Stimulated activated CD8-positive, alpha-beta memory T cell treated with anti-CD3 and anti-CD28 coated beads, Interleukin-4, amount 100 ng/mL, for 48 hours (primary cell): ENCODE measurements at places on chromosomes 2 and 18.
A peak's percentile ranks its signal among the peaks of the same experiment; 100 is the strongest.

DNA sequence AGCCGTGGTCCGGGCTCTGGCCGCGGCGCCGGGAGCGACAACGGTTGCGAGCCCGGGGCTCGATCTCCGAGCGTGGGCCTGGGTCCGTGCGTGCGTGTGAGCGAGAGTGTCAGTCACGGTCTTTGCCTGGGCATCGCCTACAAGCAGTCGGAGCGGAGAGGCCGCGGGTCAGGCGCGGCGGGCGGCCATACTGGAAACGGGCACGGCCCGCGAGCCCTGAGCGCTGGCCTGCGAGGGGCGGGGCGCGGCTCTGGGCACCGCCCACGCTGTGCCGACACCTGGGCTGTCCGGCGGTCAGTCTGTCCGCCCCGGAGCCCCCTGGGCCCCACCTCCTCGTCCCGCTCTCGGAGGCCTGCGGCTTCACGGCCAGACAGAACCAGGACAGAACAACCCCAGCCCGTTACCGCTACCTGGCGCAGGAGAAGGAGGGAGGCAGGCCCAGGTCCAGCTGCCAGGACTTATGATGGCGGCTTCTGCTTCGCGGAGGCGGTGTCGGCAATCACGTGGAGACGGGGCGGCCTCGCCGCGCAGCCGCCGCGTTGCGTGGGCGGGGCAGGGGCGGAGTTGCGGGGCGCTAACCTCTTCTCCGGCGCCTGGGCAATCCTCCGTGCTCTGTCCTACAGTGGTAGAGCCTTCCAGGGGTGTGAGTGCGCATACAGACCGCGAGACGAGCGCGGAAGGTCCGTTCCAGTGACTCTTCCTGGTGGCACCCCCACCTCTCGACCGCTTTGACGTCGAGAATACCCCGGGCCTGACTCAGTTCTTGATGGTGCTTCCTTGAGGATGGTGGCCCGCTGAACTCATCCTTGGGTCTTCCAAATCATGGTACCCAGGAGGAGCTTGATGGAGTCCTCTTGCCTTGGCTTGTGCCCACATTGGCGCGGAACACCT, at the start of gene TMEM131:
Gene TMEM131, minus strand, starts transcription at position 215 of the 891 bp plus-strand sequence. CDS start 286 bp downstream, outside the sequence.
- DNase-seq: peak; percentile 97

DNA sequence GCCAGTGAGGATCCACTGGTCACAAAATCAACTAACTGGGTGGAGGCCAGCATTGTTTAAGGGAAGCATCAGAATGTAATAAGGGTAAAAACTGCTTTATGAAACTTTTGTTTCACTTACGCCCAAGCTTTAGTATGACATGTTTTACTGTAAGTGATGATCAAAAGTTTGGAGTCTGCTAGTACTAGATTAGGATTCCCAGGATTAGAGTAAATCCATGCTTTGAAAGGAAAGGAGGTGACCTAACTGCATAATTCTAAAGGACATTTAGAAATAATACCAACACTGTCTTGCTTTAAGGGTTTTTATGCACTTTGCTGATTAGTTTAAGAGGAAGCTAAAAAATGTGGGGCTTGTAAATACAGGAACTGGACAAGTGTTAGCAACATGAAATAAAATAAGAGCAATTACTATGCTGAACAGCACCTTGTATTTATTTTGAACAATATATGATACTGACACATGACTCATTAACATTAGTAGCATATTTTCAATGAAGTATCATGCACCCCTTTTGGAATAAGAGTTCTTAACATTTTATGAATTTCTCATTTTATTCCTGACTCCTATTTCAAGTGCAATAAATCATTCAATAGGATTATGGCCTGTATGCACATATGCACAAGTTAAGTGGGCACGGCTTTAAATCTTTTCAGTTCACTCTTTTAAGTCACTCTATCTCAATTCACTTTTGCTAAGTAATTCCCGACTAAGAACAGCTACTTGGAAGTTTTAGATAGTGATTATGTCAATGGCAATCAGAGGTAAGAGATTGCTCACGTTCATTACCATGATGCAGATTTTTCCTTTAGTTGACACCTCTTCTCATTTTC, 62.5 kb downstream of the STK39 start:
- no peak for DNase-seq

DNA sequence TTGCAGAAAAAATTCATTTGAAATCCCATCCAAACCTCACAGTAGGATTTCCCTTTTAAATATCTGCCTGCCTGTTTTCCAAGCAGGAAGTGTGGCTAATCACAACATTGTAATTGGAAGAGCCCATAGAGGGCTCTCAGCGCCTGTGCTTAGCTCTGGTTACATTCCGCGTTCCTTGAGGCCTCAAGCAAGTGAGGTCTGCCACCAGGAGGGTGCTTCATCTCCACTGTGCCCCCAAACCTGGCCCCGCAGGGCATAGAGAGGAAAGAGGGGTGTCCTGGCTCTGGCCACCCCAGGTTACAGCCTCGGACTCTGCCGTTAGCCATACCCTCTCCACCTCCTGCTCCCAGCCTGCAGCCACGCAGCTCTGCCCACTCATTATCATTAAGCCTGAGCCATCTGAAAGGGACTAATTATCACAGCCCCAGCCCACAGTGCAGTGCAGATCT, 214.8 kb downstream of the SP3 start:
- DNase-seq: no peak

DNA sequence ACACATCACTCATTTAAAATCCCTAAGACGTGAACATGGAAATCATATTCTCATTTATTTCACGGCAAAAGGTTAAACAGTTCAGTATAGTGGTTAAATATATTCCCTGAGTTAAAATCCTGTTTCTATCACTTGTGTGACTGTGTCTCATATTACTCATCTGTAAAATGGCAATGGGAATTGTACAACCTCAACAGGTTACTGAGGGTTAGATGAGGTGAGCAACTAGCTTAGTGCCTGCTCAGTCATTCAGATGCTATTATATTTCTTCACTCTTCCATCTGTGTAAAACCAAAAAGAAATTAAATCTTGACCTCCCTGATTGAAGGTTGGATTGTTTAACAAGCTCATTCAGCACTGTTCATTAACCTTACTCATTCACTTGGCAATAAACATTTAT, 212.4 kb upstream of the STK17B start:
- DNase-seq: no peak

DNA sequence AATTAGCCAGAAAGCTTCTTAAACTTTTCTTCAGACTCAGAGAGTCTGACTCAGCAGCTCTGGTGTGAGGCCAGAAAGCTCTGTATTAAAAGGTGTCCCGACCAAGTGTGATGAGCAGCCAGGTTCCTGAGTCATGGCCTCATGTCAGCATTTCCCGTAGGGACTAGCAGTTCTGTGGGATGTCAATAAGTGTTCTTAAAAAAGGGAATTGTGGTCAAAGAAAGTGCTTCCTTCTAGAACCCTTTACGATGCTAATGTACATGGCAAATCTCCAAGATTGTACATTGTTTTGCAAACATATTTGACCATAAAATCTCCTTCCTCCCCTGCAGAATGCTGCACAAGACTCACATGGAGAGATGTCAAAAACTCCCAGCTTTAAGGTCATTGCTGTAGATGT, 80.1 kb downstream of the PLA2R1 start:
- no peak for DNase-seq

- no peak for DNase-seq
Measured at GRCh38 chr2:31397094-31397493, 17.4 kb downstream of the XDH start.

DNA sequence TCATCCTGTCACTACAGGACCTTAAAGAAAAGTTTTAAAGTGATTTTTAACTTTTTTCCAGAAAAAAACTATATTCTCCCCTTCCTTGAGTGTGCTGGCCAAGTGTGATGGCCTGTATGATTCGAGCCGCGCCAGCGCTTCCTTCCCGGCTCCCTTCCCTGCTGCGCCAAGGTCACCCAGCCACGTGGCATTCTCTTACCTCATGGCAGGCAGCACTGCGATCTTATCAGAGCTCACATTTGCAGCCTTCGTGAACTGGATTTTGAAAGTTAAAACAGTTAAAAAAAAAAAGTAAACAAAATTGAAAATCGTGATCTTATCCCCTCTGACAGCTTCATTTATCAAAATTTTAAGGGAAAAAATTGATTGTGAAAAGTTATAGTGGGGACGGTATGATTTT, 279.8 kb downstream of the PTGR3 start:
- no peak for DNase-seq

DNA sequence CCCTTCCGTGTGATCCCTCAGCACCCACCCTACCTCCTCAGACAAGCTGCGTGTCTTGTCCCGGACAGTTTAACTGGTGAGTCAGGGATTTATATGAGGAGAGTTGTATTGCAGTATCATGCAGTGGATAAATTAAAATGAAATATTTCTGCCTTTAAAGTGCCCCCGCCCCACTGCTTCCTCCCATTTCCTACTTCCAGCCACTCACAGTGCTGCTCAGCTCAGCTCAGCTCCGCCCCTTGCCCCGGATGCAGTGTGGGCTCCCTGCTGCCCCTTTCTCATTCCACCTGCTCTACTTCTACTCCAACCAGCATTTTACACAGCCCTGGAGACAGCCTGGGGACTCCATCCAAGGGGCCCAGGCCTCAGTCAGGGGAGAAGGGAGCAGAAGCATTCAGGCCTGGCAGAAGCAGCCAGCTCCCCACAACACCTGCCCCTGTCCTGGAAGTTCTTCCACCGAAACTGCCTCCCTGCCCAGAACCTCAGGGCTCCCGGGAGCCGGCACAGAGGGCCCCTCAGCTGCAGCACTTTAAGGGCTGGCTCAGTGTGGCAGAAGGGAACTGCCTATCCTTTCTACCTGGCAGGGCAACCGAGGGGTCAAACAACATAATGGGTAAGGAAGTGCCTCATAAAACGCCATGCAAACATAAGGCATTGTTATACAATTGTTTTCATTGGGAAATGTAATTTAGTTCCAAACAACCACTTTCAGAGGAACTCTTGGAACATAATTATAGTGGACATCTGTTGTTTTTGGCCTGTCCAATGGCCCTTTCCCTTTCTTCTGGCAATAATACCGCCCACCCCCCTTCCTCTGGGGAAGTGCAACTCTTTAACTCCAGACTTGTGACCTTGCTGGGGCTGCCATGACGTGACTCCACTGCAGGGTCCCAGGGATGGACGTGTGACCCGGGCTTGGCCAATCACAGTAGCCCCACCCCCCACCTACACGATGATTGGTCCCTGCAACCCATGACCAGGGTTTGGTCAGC, 102.3 kb downstream of the LIPG start:
- DNase-seq: no peak

- no peak for DNase-seq
Measured at GRCh38 chr18:28331551-28331950, 154.6 kb upstream of the CDH2 start.

DNA sequence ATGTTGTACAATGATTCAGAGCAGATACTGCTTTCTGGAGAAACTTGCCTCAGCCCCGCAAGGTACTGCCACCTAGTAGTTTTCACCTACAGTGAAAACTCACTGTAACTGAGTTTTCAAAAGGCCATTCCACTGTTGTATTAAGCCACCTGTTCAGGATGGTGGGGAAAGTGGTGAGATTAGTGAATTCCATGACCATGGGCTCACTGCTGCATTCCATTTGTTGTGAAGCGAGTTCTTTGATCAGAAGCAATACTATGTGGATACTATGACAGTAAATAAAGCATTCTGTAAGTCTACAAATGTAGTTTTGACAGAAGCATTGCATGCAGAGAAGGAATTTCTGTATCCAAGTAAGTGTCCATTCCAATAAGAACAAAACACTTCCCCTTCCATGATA, 113.6 kb downstream of the LAMA3 start:
- no peak for DNase-seq

- DNase-seq: no peak
Measured at GRCh38 chr18:44602380-44602779, 78.3 kb upstream of the SETBP1 start.

DNA sequence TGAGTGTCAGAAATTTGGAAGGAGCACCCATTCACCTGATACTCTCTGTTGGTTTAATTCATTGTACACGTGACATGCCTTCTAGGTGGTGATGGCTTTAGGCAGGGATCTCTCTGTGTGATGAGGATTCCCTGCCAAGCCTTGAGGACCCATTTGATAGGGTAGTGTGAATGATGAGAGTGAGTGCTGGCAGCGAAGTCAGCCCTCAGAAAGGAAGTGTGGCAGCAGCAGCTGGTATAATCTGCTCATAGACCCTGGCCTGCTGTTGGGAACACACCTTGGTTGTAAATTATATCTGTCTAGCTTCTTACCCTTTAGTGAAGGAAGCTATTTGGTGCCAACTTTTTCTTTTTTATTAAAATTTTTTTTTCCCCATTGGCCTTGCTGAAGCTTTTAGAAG, 164.5 kb downstream of the HAUS1 start:
- DNase-seq: no peak

DNA sequence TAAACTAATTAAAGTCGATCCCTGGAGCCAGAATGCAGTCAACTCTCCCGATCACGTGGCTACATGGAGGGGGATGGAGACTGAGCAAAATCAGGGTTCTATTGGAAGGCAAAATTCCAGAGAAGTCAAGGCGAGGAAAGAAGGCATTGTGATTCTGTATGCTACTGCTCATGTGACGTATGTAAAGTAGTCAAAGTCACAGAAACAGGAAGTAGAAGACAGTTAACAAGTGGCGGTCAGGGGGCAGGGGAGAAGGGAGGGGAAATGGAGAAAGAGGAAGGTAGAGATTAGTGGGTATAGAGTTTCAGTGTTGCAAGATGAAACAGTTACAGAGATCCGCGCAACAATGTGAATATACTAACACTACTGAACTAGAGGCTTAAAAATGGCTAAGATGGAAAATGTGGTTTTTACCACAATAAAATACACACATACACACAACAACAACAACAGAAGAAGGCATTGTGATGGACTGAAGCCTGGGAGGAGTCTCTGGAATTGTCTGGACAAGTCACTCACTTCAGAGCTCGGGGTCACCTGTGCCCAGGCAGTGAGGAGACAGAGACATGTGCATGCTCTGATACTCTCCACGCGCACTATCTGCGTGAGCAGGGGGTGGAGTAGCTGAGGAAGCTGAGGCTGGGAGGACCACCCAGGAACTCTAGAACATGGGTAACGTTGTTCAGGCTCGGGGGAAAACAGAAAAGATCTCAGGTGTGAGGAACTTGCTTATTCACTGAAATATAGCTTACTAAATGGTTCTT, 89.9 kb upstream of the CDCA7 start:
- peak; percentile 35 for DNase-seq

GRCh38 chr18:48742706-48743475, 204.1 kb downstream of the CTIF start:
- no peak for DNase-seq

GRCh38 chr2:162079514-162079913, 5.5 kb upstream of the DPP4 start:
- no peak for DNase-seq

GRCh38 chr2:127174136-127174535, 46.0 kb downstream of the CYP27C1 start:
- no peak for DNase-seq

DNA sequence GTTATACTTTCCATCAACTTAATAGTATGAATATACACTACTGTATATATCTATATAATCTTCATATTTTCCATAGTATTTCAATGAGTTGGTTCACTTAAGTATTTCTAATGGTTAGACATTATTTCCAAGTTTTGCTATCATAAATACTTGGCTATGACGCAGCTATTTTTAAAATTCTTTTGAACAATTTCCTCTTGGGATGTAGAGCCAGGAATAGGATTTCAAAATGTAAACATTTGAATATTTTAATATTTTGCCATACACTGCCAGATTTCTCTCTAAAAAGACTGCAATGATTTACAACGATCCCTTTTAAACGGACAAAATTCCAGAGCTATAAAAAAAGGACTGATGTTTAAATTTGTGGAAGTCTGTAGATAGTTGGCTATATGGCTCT, 95.6 kb downstream of the NUP35 start:
- DNase-seq: no peak

GRCh38 chr18:42163321-42163720, 208.3 kb downstream of the PIK3C3 start:
- no peak for DNase-seq

- no peak for DNase-seq
Measured at GRCh38 chr2:121722479-121722878, 14.2 kb downstream of the NIFK start.
